ENCODE measurements at places on chromosomes 3 and 15.

DNA sequence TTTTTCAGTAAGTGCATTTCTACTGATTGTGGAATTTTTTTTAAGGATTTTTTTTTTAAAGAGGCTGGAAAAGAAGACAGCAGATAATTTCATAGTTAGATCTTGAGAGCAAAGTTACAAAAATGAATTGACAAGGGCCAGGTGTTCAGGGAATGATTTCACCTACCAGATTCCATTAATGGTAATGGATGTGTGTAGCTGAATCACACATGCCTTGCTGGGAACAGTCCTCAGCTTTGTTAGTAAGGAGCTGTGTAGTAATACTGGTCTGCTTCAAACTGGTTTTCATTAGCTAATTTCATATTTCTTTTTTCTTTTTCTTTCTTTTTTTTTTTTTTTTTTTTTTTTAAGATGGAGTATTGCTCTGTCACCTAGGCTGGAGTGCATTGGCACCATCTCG is 16.0 kb downstream of the NR1D2 start:
- DNase-seq = no peak

DNA sequence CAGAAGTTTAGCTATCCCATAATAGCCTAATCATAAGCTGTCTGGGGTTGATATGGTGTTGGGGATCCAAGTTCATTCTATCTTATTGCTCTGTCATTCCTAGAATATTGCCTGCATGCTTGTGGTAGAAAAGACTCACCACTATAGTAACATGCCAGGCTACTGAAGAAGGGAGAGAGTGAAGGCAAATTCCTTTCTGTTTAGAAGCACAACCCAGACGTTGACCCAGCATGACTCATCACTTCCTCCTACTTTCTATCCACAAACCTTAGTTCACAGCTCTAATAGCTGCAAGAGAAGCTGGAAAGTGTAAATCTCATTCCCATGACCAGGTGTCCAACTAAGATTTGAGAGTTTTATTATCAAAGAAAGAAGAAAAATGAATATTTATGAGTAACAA is 57.8 kb upstream of the NMD3 start:
- DNase-seq = no peak

DNA sequence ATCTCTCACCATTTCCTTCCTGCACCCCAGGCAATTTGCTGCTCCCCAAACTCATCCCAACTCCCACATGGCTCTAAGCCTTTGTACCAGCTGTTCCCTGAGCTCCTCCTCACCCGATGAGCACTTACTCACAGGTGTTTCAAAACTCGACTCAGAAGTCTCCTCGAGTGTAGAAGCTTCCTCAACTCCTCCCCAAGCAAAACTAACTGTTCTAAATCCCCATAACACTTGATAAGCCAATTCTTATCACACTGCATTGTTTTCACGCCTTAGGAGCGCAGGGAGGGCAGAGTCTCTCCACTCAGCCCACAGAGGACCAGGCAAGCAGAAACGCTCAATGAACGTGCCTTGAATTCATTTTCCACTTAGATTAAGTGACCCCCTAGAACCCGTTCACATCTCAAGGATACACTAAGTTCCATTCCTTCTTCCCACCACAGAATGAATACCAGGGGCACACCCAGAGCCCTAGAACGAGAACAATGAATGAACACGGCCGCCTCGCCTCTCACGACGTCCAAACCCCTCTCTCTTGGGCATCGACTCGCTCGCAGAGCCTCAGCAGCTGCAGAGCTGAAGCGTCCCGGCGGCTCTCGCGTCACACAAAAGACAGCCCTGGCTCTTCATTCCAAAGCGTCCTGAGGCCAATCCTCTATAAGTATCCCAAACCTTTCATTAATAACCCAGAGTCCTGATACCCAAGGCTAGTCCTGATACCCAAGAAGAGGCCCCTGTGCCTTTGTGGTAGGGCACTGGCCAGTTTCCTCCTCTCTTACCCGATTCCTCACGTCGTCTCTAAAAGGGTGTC is 1.1 kb downstream of the RAF1 start:
- DNase-seq = no peak

GRCh38 chr3:57706462-57706861 is 13.6 kb upstream of the DENND6A start:
- DNase-seq = no peak

GRCh38 chr3:52403955-52404354 is 40.9 kb downstream of the SEMA3G start:
- no peak for DNase-seq

- no peak for DNase-seq
These were observed 26.0 kb downstream of the TMEM158 start for GRCh38 chr3:45199837-45200648.

- no peak for DNase-seq
These were observed 29.2 kb upstream of the UMPS start for GRCh38 chr3:124700880-124701684.

DNA sequence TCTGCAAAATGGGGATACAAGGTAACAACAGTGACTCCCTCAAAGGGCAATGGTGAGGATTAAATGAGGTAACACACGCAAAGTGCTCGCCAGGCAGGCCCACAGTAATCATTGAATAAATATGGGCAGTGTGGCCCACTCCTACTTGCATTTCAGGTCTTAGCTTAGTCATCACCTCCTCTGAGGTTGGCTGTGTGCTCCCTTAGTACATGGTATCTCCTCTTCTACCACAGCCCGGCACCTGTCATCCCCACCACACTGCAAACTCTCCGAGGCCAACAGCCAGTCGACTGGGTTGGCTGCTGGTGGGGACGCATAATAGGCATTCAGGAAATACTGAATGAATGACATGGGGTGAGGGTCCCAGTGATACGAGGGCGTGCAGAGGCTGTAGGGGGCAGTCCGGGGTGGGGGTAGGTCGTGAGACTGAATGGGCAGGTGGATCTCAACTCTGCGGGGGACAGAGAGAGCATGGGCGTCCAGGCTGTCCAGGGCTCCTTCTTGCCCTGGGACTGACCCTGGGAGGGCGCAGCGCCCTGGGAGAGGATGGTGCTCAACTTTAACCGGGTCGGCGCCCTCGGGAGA is 375 bp upstream of the MYZAP start:
- DNase-seq = no peak

DNA sequence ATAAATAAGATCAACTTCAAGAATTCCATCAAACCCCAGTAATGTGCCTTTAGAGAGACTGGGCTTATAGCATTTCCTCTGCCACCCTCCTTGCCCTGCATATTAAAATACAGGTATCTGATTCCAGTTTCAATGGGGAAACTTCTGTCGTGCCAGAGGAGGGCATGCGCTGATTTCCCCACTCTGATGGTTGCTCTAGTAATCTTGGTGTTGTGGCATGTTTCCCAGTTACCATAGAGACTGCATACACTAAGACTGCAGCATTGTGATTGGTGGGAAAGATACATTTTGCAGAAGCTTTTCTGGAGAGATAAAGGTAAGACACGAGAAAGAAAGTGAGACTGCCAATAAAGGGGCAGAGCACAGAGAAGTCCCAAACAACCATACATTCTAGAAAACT is 225.6 kb downstream of the TIGIT start:
- no peak for DNase-seq

GRCh38 chr3:52433996-52434479 is 10.9 kb downstream of the SEMA3G start:
- no peak for DNase-seq

- DNase-seq = no peak
These were observed 126.5 kb downstream of the PDE8A start for GRCh38 chr15:85108136-85108535.

- no peak for DNase-seq
These were observed 32.2 kb downstream of the PPP2R3A start for GRCh38 chr3:135997554-135998320.

GRCh38 chr15:90187257-90187868 is 13.8 kb upstream of the SEMA4B start:
- DNase-seq = no peak

DNA sequence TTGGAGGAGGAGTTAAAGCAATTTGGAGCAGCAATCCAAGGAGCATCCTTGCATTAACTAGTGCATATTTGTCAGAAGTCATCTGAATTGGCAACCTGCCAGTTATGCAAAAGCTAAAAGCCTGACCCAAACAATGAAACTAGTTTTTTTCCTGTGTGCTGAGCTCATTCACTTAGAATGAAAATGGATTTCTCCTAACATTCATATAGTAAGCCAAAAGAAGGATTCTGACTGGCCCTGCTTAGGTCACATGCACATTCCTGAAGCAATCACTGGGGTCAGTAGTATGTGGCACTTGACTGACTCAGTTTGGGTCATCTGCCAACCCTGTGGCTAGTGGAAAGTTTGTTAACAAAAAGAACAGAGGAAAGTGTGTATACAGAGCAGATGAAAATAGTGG is 30.5 kb downstream of the OXSM start:
- no peak for DNase-seq

GRCh38 chr3:176969506-176969905 is 227.8 kb downstream of the TBL1XR1 start:
- DNase-seq = no peak

GRCh38 chr3:32095431-32095830 is 11.0 kb upstream of the GPD1L start:
- no peak for DNase-seq

DNA sequence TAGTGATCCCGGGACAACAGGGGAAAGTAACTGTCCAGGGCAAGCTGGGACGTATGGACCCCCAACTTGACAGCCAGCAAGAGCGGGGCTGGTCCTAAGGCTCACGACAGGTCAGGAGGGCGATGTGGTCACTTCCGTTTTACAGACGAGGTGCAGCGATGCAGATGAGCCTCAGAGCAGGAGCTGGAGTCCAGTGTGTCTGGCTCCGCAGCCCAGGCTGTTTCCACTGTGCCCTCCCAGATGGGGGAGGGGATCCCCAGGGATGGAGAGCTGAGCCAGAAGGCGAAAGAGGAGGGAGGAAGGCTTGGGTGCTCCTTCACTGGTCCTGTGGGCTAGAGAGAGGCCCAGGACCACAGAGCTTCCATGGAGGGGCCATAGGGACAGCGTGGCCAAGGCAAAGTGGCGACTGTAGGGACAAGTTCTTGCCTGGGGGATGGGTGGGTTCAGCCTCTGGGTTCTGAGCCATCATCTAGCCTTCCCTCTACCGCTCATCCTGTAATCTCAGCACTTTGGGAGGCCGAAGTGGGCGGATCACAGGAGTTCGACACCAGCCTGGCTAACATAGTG is 5.7 kb downstream of the SNX33 start:
- DNase-seq = no peak

DNA sequence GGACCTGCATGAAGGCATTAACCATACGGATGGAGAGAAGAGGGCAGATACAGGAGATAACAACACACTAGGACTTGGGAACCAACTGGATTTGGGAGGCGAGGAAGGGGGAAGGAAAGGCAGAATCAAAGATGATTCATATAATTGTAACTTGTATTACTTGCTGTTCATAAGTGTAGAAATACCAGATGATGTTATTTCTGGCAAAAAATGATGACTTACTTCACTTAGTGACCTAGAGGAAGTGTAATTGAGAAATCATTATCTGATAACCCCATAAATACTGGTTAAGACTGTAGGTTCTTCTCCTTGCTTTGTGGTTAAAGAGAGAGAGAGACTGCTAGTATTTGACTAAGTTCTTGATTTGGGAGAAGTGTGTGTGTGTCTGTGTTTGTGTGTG is 50.5 kb upstream of the GK5 start:
- no peak for DNase-seq
